ENCODE measurements at places on chromosomes 13 and 19.
A peak's percentile ranks its signal among the peaks of the same experiment; 100 is the strongest.

GRCh38 chr19:7565332-7565731, 29.8 kb downstream of the PNPLA6 start:
- DNase-seq = no peak

GRCh38 chr13:77513719-77514335, 21.7 kb upstream of the SCEL start:
- DNase-seq = no peak

GRCh38 chr19:3478409-3479176, 1.7 kb downstream of the SMIM24 start:
- no peak for DNase-seq

GRCh38 chr13:45492538-45492937, 27.8 kb downstream of the COG3 start:
- DNase-seq = no peak

DNA sequence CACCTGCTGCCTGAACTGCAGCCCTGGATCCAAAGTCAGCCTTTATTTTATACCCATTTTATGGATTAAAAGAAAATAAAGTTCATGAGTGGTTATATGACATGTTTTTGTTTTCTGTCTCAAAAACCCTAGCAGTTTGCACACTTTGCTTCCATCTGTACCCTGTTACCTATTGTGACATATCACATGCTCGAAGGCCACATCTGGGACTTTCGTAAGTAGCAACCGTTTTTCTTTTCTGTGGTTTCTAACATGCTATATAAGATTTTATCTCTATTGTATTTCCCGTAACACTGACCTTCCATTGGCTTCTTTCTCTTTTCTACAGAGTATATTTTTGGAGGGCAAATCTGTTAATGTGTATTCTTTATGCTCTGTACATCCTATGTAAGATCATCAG, 1007.2 kb downstream of the PCDH9 start:
- no peak for DNase-seq

DNA sequence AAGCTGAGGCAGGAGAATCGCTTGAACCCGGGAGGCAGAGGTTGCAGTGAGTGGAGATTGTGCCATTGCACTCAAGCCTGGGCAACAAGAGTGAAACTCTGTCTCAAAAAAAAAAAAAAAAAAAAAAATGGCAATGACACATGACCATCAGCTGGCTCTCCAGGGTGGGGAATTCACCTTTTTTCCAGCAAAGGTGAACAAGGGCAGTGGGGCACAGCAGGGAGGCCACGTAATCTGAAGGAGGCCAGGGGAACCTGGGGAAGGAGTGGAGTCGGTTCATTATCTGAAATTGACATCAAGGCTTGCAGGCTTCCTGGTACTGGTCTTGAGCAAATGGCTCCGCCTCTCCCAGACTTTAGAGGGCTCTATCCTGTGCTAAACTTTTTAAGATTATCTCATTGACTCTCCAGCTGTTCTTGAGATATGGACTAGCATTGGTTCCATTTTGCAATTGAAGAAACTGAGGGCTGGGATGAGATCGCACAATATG, 28.1 kb downstream of the KEAP1 start:
- no peak for DNase-seq

GRCh38 chr13:101965096-101965495, 436.8 kb downstream of the FGF14 start:
- DNase-seq = no peak

DNA sequence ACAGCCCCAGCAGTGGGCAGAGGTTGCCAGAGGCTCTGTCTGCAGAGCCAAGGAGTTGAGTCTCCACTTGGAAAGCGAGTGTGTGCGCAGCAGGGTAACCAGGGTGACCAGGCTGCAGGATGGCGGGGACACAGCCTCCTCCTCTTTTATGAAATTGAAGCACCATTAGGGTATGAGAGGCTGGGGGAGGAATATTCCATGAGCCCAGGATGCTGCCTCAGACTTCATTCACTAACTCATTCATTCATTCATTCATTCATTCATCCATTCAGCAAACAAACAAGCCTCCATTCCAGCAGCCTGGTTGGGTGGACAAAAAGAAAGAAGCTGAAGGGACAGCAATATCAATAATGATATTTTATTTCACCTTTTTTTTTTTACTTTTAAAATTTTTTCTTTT, 6.6 kb upstream of the LMTK3 start:
- no peak for DNase-seq

- no peak for DNase-seq
Measured at GRCh38 chr19:29514525-29515232, 11.1 kb upstream of the VSTM2B start.

GRCh38 chr13:39186205-39186875, 148.1 kb downstream of the NHLRC3 start:
- DNase-seq = no peak

- DNase-seq = no peak
Measured at GRCh38 chr19:6150289-6150688, 14.8 kb downstream of the ACSBG2 start.

DNA sequence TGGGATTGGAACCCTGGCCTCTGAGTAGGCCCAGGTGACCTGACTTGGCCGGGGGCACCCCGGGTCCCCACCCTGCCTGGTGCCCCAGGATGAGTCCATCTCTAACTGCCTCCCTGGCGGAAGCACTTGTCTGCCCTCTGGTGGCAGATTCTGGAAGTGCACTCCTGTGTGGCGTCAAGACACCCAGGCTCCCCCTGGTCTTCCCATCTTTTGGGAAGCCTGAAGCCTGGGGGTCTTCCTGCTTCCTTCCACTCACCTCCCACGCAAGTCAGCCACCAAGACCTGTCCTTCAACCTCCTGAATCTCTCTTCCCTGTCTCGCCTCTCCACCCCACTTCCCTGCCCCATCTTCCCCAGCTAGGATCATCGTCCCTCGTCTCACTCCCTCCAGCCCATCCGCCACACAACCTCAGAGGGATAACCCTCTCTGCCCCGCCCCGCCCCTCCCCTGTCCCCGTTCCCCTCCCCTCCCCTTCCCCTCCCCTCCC, 7.4 kb downstream of the RABAC1 start:
- peak; percentile 73 for DNase-seq

DNA sequence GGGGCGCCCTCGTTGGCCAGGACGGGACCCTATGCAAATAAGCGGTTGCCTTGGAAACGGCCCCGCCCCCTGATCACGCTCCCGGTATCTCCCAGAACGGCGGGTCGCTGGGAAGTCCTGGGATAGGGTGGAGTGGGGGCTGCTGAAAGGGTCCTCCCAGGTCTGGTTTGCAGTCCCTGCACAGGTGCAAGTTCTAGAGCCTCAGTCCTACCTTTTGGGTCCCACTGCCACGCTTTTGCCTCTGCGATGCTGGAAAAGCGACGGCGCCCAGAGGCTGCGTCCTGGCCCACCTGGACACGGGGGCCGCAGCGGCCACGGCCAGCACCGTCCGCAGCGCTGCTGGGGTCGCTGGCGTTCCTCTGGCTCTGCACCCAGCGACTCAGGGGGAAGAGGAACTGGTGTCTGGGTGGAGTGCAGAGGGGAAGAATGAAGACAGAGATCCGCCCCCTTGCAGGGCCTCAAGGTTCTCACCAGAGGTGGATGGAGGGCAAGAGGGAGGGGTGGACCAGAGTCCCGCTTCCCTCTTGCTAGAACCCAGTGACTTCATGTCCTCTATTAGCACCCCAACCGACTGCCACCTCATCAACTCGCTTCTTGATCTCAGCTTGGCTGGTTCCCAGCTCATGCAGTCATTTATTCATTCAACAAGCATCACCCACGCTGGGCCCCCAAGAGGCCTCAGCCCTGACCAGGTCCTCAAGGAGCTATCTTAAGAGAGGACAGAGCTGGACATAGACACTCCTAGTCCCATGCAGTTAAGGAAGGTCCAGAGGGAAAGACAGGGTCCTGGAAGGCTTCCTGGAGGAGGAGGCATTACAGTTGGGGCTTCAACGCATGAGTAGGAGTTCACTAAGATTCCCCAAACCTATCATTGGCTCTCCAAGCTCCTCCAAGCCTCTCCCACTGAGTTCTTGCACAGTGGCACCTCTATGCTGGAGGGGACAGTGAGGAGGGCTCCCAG, at the start of gene LRRC25:
TSS of gene LRRC25 (minus strand) at position 381 of the 961 bp plus-strand sequence. CDS start 659 bp downstream, outside the sequence.
- DNase-seq = no peak

DNA sequence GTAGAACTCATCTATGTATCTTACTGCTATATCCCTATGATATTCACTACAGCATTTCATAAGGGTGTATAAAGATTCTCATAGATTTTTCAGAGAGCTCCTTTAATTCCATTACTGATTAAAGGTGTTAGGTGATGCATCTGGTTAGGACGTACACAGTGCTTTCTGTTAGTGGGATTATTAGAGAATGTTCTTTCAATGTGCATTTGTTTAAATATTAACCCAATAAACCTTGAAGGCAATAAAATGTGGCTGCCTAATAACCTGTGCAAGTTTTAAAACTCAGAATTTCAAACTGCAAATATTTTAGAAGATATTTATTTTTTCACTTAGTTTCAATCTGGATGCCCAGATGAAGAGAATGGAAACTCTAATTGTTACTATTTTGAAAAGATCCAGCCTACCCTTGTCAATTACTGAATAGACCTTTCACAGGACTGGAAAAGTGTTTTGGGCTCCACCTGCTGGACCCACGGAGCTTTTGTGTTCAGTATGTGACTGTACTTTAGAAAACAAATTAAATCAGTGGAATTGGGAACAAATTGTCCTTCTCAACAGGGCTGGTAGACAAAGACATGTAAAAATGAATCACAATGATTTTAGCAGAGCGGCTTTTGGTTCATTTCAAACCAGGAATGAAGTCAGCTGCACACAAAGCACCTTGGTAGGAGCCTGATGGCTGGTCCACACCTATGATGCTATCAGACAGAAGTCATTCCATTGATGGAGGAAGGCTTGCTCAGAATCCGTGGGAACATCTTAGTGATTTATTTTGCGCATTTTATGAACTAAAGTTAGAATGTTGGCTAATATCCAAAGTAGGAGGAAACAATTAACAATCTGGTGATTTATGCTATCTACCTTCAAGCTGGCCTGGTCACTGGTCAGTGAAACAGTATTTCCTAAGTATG, 89.4 kb upstream of the RAP2A start:
- no peak for DNase-seq

- DNase-seq = no peak
Measured at GRCh38 chr13:79459906-79460305, 21.0 kb upstream of the NDFIP2 start.

DNA sequence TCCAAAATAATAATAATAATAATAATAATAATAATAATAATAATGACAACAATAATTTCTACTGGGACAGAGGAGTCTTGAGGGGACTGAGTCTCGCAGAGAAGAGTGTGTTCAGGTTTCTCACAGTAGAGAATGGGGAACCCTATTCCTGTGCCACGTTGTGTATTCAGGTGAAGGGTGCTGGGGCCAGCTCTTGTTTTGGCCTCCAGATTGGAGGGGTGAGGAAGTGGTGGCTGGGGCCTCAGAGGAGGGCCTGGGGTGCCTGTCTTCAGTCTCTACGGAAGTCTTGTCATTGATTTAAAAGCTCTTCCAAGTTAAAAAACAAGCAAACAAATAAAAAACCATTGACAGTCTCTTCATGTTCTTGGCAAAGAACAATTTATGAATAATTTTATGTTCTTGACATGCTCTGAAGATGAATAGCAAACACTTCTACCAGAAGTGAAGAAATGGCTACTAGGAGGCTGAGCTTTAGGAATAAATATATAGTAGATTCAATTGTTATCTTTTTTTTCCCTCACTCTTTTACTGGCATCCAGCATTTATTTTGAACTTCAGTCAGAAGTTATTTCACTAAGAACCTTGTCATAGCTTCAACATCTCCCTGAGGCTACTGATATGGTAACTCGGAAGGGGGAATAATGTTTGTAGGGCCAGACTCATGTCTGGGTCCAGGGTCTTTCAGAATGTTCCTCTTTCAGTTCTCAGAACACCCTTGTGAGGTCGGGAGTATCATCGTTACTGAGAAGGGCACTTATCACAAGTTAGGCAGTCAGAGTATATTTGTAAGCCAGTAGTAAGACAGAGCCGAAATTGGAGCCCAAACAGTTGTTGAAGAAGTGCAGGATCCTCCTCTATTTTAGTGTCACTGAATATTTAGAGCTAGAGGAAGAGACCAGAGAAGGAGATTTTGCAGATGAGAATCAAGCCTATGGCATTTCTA, 13.1 kb downstream of the LRCH1 start:
- DNase-seq = no peak

DNA sequence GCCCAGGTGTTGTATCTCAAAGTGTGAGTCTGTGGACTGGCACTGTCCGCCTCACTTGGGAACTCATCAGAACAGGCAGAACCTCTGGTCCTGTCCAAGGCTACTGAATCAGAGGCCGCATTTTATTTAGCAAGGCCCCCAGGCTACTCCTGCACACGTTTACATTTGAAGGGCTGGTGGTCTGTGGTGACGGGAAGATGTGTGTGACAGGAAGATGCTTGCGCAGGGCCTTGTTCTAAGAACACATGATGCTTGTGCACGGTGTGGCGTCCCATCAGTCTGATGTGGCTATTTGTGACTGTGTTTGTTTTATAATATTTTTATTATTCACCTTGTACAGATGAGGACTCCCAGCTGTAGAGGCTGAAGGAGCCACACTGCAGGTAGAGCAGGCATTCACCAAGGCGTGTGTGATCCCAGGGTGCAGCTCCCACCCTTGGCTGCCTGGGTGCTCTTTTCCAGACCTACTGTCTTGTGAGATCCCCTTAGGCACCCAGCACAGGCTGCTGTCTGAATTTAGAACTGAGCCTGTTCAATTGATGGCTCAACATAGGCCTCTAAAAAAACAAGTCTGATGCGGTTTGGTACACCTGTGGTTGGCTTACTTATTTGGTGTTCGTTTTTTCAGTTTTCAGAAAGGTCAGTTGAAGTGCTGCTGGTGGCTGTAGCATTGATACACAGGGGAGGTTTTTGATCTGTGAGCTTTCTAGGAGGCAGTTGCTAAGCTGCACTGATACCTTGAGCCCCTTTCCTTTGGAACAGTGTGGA, 3.1 kb downstream of the SLC25A15 start:
- no peak for DNase-seq

DNA sequence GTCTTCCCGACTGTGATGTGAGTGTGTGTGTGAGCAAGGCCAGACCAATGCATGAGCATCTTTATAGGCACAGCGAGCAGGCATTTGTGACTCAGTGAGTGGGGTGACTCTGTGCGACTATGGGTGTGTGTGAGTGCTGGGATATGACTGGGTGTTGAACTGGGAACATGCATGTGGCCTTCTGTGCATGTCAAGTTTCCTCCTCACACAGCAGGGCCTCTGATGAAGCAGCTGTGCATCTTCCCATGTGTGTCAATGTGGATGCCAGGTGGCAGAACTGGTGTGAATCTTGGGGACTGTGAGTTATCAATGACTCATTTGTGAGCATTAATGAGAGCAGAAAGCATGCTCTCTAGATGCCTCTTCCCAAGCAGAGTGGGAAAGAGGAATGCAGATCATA, 12.1 kb upstream of the LGALS14 start:
- DNase-seq = no peak

GRCh38 chr13:32028711-32029110, 2.9 kb upstream of the FRY start:
- no peak for DNase-seq

GRCh38 chr19:50790396-50790795, at the start of gene ACP4:
Gene ACP4, plus strand, starts transcription at chr19:50790415. Its CDS starts 0 bp downstream, at chr19:50790415.
- no peak for DNase-seq

GRCh38 chr13:90405301-90405700, 942.2 kb upstream of the MIR17HG start:
- DNase-seq = no peak

GRCh38 chr19:21883516-21883915, 47.5 kb upstream of the ZNF43 start:
- DNase-seq = no peak

- DNase-seq = no peak
Measured at GRCh38 chr19:41525989-41526388, 50.0 kb upstream of the CEACAM21 start.

GRCh38 chr13:21683034-21683733, 12.3 kb downstream of the FGF9 start:
- DNase-seq = no peak

All from stimulated activated CD8-positive, alpha-beta memory T cell treated with anti-CD3 and anti-CD28 coated beads, Interleukin-7, amount 100 ng/mL, for 1 hour (primary cell).